ENCODE measurements at places on chromosomes 5 and 9.
A peak's percentile ranks its signal among the peaks of the same experiment; 100 is the strongest.

DNA sequence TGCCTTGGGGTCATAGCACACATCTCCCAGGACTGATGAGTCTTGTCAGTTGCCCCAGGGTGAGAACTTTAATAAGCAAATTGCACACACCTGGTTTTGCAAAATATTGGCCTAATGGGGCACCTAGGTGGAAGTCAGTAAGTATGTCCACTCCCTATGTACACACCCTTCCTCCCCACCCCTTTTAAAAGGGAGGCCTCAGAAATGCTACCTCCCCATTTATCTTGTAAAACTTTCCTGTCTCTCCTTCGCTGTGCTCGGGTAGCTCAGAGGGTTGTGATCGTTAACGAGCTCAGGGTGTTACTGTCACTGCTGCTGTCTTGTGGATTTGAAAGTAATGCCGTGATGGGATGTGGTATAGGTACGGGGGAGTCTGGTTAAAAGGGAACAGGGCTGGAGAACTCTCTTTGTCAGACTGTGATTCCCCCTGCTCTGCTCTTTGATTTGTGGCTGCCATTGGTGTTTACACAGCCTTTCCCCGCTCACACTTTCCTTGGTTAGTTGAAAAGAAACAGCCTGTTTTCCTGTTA, 26.2 kb downstream of the ZNF462 start:
- DNase-seq: no peak

GRCh38 chr9:121622387-121623203, 28.8 kb upstream of the DAB2IP start:
- no peak for DNase-seq

DNA sequence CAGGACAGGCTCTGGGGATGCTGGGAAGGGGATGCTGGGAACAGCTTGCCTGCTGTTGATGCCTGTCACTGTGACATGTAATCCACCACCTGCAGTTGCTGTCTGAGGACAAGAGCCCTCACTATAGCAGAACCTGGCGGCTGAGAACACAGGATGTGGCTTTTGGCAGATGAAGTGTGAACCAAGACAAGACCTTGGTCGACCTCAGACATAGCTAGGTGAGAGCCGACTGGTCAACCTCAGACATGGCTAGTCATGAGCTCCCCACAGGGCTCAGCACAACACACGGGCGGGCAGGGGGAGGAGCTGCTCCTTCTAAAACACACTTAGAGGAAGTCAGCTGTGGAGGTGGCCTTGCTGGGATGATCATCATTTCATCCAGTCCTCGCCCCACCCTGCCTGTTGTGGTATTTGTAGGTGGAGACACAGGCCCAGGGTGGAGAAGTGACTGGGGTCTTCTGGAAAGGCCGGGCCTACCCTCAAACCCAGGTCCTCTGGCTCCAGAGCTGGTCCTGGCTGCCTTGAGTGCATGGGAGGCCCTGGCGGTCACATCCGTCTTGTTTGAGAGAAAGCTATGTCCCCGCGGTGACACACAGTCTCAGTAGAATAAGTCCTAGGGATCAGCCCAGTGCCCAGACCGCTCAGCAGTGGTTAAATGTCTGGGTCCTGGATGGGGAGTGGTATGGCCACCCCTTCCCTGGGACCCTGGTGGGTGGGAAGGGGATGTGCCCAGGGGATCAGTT, 6.1 kb downstream of the SUSD3 start:
- no peak for DNase-seq

- DNase-seq: no peak
These were observed 434.0 kb downstream of the GADD45G start for GRCh38 chr9:90038763-90039162.

GRCh38 chr9:89677702-89678395, 73.0 kb downstream of the GADD45G start:
- DNase-seq: no peak

- DNase-seq: no peak
These were observed 55.2 kb downstream of the FBXL7 start for GRCh38 chr5:15555176-15555575.

DNA sequence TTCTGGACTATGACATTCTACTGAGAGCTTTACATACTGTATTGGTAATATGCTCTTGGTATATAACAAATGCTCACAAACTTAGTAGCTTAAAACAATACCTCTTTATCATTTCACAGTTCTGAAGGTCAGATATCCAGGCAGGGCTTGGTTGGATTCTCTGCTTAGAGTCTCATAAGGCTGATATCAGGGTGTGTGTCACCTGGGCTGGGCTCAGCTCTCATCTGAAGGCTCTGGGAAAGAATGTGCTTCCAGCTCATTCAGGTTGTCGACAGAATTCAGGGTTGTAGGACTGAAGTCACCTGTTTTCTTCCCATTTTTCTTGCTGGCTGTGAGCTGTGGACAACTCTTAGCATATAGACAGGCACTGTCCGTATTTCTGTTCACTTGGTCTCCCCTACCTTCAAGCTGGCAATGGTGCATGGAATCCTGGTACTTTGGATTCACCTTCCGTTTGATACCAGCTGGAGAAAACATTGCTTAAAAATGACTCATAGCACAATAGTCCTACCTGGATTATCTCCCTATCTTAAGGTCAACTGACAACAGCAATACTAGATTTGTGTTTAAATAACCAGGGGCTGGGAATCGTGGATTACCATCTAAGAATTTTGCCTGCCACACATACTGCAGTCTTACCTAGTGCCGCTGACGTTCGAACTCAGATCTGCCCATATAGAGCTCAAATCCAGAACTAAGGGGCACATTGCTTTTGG, 69.2 kb downstream of the RCL1 start:
- no peak for DNase-seq

DNA sequence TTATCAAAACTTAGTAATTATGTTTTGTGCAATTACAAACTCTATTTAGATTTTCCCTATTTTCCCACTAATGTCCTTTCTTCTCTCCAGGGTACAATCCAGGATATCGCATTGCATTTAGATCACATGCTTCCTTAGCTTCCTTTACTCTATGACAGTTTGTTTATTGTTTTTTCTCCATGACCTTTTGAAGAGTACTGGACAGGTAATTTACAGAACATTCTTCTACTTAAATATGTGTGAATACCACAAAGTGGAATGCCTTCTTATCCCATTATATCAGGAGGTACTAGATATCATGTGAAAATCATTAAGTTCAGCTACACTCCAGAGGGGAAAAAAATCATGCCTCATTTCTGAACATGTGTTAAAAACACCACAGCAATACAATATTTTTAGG, 776.6 kb upstream of the CDH9 start:
- no peak for DNase-seq

DNA sequence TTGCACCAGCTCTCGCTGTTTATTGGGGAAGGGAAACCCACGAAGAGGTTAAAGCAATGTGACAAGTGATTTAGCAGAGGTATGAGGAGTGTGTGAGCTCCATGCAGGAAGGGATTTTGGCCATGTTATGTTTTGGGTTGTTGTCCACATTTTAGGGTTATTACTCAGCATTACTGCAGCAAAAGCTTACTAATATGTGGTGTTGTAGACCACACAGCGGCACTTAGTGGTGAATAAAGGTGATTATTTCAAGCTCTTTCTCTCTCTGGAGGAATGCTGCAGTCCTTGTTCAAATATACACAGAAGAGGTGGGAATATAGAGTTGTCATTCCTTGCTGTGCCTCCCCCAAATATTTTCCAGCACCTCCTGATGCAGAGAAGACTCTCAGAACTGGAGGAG, 29.7 kb upstream of the AKNA start:
- DNase-seq: peak; percentile 79

DNA sequence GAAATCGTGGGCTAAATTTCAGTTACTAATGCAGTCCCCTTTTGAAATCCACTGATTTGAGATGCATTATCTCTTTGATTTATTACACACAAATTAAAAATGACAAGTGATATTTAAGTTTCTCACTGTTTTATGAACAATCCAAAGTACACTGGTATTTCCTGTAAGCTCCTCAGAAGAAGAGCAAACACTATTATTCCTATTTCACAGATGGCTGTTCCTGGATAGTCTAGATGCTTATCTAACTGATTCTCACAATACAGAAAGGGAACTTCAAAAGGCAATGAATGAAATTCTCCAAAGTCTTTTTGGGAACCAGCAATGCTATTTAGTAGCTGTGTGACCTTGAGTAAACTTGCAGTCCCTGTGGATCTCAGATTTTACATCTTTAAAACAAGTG, 404.7 kb upstream of the DAB2 start:
- no peak for DNase-seq

DNA sequence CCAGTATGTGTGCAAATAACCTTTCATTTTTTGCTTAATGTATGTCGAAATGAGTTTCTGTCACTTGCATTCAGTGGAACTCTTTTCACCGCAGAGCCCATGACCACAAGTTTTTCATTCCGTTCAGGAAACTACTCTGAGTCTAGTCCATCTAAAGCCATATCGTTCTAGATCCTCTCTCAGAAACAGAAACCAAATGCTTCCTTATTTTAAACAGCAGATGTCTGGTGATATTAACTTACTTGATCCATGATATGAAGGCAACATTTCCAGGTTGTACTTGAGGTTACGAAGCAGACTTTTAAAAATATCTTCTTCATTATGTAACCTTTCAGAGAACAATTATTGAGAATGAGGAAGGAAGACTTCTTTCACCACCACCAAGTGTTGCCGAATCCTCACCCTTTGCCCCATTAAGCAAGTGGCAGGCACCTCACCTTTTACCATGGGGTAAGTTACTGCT, 72.4 kb upstream of the GNAQ start:
- DNase-seq: no peak

DNA sequence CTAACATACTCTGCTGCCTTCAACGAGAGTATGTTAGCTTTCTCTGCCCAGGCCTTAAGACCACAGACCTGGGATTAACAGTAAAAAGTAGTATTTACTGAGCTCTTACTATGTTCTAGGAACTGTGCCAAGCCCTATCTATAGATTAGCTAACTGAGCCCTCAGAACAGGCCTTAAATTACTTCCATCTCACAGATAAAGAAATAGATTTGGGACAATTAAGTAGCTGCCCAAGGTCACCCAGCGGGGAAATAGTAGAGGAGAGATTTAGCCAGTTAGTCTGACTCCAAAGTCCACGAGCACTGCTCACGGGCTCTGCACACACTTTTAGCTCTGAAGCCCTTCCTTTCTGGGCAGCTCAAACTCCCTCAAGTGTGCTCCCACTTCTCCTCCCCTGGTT, 64.5 kb upstream of the EQTN start:
- no peak for DNase-seq

DNA sequence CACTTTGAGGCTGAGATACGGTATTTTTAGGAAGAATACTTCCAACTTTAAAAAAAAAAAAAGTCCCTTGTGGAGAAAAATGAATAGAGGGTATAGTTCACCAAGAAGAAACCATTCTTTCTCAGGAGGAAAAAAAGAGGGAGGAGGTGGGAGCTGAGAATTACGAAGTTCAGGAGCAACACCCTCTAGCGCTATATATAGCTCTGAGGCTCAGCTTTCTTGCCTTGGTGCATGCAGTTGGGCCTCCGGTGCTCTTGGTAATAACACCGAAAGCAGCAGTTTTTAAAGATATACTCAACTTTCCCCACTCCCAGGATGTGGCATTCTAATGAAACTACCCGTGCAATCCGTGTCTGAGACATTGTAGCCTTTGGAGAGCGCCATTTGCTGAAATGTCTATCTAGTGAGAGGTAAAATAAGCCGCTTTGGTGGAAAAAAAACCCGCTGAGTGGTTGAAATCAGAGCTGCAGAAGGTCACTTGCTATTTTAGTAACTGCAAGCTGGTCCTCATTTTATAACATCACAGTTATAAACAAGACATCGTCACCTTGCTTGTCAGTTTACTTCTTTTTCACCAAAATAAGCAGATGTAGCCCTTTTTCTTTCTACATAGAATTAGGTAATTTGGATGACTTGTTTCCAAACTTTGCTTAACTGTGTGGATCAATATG, 156.4 kb downstream of the RORB start:
- no peak for DNase-seq

DNA sequence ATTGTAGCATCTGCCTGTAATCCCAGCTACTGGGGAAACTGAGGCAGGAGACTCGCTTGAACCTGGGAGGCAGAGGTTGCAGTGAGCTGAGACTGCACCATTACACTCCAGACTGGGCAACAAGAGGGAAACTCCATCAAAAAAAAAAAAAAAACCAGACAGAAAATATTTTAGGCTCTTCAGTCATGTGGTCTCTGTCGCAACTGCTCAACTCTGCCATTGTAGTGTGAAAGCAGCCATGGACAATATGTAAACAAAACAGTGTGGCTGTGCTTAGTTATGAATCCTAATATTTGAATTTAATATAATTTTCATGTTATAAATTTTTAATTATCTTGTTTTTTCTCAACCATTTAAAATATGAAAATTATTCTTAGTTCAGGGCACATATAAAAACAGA, 38.4 kb downstream of the ZFAND5 start:
- DNase-seq: no peak

DNA sequence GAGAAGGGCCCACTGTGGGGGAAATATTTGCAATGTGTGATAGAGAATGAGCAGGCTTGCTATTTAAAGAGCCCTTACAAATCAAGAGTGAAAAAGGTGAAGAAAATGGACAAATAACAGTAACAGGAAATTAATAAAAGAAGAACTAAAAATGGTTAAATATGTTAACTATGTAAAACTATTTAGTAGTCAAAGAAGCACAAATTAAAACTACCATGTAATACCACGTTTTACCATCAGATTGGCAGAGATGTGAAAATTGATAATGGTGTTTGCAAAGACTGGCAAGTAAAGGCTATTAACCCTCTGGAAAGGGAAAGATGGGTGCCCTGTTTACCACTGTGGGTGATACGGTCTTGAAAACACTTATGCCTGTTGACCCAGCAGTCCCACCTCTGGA, 23.2 kb upstream of the GRHPR start:
- DNase-seq: no peak

DNA sequence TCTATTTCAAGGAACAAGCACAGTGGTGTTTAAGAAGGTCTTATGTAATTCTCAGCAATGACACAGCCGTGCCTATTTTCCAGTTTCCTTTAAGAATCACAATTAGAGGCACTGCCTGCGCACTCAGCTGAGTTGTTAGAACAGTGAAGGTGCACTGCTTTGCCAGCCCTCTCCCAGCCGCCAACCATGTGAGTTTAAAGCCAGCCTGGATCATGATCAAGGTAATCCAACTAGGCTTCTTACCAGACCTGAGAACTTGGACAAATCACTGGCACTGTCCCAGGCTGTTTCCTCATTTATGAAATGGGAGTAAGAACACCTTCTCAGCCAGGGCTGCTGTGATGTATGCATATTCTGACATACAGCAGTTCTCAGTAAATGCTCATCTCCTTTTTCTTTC, 99.6 kb downstream of the ASTN2 start:
- no peak for DNase-seq

GRCh38 chr5:151620461-151620840, 29.3 kb upstream of the FAT2 start:
- peak; percentile 51 for DNase-seq

DNA sequence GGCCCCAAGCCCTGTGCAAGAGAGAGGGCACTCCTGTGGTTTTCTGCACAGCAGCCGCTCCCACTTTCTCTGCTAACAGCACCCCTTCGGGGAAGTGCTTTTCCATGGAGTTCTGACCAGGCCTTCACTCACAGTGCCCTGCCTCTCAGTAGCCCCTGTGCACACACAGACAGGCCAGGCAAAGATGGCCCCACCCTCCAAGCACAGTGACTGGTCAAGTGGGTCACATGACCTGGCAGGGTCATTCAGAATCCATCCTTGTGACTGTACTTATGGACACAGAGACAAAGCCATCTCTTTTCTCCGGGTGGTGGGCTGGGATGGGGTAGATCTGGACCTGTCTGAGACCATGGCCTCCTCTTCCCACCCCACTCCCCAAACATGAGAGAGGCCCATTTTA, 82.5 kb downstream of the PSD2 start:
- DNase-seq: no peak
